ENCODE measurements at places on chromosomes 5 and 9.
A peak's percentile ranks its signal among the peaks of the same experiment; 100 is the strongest.

- DNase-seq, result peak; percentile 18
Measured at GRCh38 chr5:83255268-83255667, 177.9 kb downstream of the XRCC4 start.

- no peak for DNase-seq
Measured at GRCh38 chr5:135344349-135344748, 54.7 kb downstream of the MACROH2A1 start.

DNA sequence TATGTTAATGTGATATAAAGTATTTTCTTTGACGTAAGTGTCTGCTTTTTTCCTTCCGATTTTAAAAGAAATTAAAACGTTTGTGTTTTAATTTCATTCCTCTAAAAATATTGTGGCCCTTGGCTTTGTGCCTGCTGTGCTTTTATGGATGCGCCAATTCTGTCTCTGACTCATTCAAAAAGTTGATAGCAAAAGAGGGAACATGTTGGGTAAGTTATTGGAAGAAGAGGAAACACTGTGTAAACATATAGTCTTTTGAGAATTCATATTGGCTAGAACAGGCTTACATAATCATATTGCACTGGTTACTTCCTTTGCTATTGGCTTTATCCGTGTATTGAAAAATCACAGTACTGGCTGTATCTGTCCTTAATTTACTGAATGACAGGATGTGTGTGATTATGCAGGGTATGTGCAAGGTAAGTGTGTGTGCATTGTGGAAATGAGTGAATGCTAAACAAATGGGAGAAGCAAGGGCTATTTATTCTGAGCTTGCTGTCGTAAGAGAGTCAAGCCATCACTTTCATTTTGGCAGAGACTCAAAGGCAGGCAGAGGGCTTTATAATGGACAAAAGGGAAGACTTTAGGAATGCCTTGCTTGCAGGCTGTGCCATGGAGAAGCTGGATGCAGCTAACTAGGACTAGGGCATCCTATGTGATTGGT is 67.8 kb downstream of the SGCD start:
- DNase-seq, result peak; percentile 90

GRCh38 chr9:134937164-134937555 is 19.4 kb upstream of the FCN1 start:
- no peak for DNase-seq

- no peak for DNase-seq
Measured at GRCh38 chr5:122629121-122629677, 145.7 kb upstream of the SNX2 start.

GRCh38 chr9:130043654-130044623 is 950 bp upstream of the FNBP1 start:
- peak; percentile 80 for DNase-seq

DNA sequence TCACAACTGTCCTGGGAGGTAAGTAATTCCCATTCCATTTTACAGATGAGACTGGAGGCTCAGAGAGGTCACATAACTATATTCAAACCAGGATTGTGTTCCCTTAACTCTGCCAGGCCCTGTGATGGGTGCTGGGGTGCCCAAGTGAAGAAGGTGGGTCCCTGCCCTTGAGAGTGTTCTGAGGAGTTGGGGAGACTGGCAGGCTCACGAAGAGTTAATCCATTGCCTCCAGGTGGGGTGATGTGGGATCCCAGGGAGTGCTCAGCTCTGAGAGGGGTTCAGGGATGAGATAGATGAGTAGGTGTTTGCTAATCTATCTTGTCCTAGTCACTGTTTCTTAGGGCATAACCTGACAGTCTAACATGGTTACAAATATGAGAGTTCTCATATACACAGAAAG is 36.7 kb downstream of the GSN start:
- DNase-seq, result no peak

DNA sequence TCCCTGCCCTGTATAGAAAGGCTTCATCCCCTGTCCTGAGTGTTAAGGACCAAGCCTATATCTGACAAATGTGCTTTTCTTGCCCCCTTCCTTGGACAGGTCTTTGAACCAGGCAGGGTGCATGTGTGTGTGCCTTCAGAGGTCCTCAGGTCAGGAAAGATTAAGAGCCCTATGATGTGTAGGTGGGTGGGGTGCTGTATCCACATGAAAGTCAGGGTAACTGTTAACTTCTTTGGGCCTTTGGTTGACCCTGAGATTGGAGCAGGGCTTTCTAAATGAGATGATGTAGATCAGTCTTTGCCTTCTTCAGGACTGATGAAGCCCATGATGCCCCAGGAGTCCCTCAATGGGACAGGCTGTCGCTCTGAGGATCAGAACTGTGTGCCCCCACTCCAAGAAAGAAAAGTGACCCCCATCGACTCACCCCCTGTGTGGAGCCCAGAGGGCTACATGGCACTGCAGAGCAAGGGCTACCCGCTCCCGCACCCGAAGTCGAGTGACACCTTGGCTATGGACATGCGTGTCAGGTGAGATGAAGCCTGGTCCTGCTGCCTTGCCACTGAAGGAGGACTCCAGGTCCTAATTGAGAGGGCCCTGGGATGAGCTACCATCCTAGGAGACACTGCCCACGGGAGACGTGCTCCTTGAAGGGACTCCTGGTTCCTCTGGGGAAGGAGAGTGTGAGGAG is 29.4 kb upstream of the POMT1 start:
- DNase-seq, result no peak

DNA sequence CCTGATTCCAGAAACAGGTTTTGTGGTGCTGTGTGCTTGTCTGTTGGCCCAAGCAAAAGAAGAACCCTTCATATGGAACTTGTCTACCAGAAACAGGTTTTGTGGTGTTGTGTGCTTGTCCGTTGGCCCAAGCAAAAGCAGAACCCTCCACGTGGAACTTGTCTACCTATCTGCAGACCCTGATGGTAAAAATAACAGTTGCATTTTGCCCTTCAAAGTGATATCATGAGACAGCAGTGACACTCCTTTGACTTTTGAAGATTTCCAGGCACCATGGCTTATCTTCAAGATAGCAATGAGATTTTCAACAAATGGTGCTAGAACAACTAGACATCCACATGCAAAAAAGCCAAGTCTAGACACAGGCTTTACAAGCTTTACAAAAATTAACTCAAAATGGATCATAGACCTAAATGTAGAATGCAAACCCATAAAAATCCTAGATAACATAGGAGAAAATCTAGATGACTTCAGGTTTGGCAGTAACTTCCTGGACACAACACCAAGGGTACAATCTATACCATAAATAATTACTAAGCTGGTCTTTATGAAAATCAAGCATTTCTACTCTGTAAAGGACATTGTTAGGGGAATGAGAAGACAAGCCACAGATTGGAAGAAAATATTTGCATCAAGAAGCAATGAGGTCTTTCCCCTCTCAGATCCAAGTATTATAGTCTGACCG is 16.8 kb downstream of the MACROH2A1 start:
- DNase-seq, result no peak

DNA sequence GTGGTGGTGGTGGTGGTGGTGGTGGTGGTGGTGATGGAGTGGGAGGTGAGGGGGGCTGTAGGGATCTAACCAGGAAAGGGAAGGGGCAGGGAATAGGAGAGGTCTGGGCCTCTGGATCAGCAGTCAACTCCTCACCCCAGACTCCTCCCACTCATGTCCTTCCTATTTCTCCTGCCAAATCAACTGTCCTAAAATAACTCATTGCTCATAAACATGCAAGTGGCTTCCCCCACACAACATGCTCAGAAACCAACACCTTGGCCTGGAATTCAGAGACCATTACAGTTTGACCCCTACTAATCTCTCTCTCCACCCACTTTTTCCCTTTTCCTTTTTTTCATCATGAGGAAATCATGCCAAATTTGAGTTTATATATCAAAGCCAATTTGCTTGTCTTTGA is 8.4 kb upstream of the FSD1L start:
- DNase-seq, result peak; percentile 68

Measured in muscle of leg (tissue), 16 donors.